Esophagus squamous epithelium (tissue), 5 donors: ENCODE measurements at places on chromosomes 11 and 22. TPM values are rescaled to one million over a fixed set of nuclear protein-coding genes. Genes with fewer than 3 reads are reported as not detected.

DNA sequence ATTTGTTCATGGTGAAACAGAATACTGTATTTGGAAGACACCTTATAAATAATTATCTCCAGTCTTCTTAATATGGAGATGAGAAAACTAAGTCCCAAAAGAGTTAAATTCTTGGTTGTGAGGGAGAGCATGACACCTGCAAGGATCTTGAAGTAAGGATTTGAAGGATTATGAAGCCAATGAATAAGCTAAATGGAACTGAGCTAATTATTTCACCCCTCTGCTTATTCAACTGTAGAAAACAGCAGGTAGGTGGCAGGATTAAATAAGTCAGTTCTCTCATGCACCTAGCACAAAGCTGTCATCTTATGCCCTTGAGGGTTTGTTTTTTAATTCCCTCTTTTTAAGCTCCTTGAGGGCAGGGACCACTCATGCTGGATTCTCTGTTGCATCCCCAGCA lies 457.3 kb downstream of the ETS1 start:
- DNase-seq = no peak

- DNase-seq = no peak
Measured at GRCh38 chr22:26170795-26171580, 1.7 kb downstream of the SEZ6L start.

GRCh38 chr22:37697538-37697835 lies 639 bp downstream of the TRIOBP start:
- no peak for DNase-seq

GRCh38 chr22:27459999-27460398 lies 341.6 kb downstream of the MN1 start:
- no peak for DNase-seq

- DNase-seq = no peak
Measured at GRCh38 chr11:34509336-34509876, 4.2 kb downstream of the ELF5 start.

DNA sequence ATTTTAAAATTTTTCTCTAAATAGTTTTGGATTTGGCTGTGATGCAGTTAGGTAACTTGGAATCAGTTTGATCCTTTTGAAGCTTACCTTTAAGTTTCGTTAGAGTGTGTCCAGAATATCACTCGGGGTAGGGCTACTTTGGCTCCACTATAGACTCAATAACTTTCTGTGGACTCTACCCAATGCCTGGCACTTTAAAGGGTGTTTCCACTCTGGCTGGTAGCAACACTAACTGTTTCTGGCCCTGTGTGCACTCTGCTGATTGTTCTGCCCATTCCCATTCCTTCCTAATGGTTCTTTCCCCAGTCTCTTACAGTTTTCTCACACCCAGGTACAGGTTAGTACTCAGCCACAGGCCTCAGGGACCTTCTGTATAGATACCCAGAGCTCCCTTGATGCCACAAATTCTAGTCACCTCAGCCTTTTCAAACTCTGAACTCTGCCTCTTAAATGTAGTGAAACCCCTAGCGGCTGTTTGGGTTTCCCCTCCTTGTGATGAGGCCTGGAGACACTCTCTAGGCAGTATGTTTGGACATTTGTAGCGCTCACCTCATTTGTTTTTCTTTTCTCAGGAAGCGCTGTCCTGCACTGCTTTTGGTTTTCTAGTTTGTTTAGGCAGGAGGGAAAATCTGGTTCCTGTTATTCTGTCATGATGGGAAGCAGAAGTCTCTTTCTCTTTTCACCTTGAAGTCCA lies 16.8 kb downstream of the CUL5 start:
- DNase-seq = no peak

The DNAJB7 gene
- total RNA-seq = not detected
